Stimulated activated CD4-positive, alpha-beta T cell treated with anti-CD3 and anti-CD28 coated beads, Interleukin-1b, Interleukin-23, amount 100 ng/mL, for 24 hours (primary cell): ENCODE measurements at places on chromosomes 16 and 17.

DNA sequence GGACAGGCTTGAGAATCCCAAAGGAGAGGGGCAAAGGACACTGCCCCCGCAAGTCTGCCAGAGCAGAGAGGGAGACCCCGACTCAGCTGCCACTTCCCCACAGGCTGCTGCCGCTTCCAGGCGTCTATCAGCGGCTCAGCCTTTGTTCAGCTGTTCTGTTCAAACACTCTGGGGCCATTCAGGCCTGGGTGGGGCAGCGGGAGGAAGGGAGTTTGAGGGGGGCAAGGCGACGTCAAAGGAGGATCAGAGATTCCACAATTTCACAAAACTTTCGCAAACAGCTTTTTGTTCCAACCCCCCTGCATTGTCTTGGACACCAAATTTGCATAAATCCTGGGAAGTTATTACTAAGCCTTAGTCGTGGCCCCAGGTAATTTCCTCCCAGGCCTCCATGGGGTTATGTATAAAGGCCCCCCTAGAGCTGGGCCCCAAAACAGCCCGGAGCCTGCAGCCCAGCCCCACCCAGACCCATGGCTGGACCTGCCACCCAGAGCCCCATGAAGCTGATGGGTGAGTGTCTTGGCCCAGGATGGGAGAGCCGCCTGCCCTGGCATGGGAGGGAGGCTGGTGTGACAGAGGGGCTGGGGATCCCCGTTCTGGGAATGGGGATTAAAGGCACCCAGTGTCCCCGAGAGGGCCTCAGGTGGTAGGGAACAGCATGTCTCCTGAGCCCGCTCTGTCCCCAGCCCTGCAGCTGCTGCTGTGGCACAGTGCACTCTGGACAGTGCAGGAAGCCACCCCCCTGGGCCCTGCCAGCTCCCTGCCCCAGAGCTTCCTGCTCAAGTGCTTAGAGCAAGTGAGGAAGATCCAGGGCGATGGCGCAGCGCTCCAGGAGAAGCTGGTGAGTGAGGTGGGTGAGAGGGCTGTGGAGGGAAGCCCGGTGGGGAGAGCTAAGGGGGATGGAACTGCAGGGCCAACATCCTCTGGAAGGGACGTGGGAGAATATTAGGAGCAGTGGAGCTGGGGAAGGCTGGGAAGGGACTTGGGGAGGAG, at the start of gene CSF3:
Gene CSF3 (plus strand): TSS at position 436 of the 993 bp plus-strand sequence. CDS start 35 bp downstream, at position 471.
- DNase-seq: no peak

GRCh38 chr17:44924107-44924544, 8.8 kb upstream of the GFAP start:
- no peak for DNase-seq

DNA sequence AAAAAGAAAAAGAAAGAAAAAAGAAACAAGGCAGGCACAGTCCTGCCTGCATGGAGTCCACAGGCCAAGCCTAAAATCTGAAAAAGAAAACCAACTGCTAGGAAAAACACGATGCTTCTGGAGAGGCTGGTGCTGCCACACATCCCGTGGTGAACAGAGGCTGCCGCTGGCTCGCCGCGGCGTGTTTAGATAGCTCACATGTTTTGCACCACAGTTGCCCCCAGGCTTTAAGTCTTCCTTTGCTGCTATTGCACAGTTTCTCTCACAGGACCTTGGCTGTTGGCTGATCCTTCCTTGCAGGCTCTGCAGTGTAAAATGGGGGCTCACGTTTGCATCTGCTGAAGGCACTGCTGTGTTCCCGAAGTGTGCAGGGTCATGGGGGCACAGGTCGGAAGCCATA, 8.6 kb downstream of the SLC6A4 start:
- no peak for DNase-seq

DNA sequence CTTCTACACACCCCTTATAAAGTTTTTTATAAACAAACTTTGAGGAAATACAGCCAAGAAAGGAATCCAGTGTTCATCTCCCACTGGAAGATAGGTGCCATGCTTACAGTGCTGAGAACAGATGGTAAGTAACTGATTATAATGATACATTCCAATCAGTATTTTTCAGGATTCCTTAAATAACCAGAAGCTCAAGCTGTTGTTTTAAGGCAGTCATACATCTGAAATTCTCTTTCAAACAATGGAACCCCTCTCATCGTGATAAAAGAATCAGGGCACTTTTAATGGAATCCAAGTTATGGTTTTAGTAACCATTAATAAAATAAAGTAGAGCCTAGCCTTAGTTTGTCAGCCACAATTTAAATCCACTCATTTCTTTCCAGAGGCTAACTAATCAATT, 56.1 kb upstream of the STAC2 start:
- DNase-seq: no peak

- DNase-seq: no peak
Measured at GRCh38 chr16:67730326-67730725, 11.2 kb upstream of the GFOD2 start.

DNA sequence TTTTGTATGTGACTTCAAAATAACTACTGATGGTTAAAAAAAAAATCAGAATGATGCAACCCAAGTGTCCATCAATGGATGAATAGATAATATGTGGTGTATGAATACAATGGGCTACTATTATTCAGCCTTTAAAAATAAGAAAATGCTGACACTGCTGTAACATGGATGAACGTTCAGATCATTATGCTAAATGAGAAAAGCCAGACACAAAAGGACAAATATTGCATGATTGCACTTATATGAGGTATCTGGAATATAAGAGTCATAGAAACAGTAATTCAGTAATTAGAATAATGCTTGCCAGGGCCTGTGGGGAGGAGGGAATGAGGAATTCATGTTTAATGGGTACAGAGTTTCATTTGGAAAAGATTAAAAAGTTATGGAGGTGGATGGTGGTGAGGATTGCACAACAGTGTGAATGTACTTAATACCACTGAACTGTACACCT, 25.4 kb downstream of the TENT4B start:
- DNase-seq: no peak

DNA sequence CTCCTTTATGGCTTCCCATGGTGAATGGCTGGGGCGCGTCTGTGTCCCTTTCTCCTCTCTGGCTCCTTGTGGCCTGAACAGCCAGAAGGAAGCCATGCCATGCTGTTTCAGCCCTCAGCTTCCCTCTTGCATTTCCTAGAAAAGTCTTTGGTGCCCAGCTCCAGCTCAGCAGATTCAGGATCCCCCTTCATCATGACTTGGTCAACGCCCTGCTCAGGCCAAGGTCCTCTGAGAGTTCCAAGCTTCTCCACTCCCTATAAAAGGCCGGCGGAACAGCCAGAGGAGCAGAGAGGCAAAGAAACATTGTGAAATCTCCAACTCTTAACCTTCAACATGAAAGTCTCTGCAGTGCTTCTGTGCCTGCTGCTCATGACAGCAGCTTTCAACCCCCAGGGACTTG, at the start of gene CCL13:
Gene CCL13 (plus strand): TSS at position 287 of the 400 bp plus-strand sequence. CDS start 47 bp downstream, at position 334.
- DNase-seq: no peak

DNA sequence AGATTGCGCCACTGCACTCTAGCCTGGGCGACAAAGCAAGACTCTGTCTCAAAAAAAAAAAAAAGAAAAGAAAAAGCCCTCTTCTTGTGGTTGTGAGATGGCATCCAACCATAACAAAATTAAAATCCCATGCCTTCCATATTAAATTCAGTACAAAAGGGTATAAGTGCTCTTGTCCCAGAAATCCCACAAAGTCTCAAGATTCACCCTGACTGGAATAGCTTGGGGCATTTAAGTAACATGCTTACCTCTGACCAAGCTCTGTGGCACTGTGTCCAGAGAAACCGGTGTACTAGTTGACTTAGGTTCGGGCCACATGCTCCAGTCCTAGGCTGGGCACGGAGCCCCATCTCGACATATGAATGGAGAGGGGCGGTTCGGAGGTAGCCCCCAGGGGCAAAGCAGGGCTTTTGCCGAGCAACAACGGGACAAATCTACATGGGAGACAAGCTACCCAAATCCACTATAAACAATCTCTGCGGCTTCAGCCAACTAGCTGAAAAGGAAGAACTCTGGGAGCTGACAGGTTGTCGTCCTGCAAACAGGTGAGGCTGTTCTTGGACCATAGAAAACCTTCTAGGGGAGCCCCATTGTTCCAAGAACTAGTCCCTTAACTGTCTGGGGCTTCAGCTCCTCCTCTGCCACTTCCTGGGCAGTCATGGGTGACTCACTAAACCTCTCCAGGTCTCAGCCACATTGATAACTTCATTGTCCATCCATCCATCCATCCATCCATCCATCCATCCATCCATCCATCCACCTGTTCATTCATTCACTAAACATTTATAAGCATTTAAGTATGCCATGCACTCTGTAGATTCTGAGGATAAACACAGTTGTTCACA, 10.3 kb upstream of the IL4R start:
- no peak for DNase-seq

DNA sequence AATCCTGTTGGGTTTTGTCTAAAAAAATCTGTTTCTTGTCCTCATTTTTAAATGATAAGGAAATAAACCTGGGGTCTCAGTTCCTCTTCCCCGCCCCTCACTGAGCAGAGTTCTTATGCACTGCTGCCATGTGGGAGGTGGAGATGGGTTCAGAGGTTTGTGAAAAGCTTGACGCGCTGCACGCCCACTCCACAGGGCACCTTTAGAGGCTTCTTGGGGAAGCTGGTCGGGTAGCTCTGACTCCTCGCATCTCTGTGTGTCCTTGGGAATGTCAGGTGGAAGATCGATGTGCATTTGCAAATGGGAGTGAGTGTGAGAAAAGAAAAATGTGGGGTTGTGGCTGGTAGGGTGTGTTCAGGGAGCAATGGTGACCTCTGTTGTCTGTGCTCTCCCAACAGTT, 4.7 kb upstream of the ZNHIT3 start:
- no peak for DNase-seq

DNA sequence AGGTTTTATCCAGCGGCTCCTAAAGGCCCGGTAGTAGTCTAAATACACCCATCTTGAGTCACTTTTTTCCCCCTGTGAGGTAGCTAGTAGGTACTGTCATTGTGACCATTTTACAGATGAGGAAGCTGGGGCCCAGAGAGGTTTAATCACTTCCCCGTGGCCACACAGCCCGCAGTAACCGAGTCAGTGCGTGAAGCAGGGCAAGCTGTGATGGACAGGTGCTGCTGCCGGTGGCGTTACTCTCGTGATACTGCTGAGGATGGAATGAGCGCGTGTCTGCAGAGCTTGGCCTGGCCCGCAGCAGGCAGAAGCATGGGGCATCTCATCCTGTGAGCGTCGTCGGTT, 226.3 kb upstream of the CIBAR2 start:
- no peak for DNase-seq

DNA sequence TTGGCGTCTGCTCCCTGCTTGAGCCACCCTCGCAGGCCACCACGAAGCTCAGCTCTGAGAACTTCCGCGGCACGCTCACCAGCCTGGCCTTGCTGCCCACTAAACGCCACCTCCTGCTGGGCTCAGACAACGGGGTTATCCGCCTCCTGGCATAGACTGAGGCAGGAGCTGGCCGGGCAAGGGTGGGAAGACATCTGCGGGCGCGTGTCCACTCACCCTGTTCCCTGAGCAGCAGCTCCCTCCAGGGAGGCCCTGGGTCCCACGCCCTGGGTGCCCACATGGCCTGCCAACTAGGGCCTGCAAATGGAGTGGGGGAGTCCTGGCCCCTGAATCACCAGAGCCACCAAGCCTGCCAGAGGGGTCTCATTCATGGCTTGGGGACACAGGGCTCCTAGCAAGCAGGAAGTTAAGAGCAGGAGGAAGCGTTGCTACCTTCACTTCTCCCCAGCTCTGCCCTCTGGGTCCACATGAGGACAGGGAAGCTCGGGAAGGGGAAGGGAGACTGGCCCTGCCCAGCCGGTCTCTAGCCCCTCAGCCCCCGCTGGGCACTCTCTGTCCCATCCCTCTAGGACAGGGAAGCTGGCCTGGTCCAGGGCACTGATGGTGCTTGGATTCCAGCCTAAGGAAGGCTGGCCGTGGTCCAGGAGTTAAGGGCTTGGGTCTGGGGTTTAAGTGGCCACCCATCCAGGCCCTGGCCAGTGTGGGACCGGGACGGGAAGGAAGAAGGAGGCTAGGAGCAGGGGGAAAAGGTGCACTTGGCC, 5.0 kb upstream of the SERPINF2 start:
- no peak for DNase-seq
